ENCODE measurements at places on chromosomes 12 and 14.

DNA sequence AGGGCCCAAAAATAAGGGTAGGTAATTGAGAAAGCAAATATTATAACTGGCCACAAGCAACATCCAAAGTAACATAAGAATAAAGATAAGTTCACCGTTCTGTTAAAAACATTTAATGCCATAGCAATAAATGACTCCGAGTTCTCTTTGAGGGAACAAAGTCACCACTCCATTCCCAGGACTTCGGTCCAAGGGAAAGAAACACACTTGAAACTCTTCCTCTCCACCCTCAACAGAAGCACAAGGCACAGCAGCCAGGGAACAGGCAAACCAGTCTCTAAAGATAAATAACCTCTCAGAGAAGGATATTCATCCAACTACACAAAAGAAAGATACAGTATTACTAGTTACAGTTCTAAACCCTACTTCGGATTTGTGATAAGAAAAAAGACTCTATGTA lies 2.5 kb downstream of the SETD3 start:
- no peak for DNase-seq

DNA sequence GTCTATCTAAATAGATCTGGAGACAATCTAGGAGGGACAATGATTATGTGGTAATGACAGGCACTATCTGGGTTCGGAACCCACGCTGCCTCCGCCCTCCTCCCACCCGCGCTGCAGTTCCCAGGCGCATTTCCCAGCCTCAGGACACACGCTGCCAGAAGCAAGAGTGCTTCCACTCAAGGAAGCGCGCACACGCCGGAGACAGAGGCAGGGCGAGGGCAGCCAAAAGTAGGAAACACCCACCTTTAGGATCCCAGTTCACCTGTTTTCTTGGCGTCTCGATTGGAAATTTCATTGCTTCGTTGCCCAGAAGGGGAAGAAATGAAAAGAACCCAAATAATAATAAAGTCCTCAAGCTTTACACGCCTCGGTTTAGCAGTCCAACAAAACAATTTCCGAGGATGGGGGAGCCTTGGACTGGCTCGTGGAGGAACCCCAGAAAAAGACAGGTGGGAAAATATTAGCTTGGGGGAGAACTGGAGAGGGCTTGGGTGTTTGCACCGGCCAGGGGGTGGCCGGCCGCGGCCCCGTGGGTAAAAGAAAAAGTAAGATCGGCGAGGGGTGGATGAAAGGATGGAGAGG lies 474 bp downstream of the KCNK10 start:
- no peak for DNase-seq

DNA sequence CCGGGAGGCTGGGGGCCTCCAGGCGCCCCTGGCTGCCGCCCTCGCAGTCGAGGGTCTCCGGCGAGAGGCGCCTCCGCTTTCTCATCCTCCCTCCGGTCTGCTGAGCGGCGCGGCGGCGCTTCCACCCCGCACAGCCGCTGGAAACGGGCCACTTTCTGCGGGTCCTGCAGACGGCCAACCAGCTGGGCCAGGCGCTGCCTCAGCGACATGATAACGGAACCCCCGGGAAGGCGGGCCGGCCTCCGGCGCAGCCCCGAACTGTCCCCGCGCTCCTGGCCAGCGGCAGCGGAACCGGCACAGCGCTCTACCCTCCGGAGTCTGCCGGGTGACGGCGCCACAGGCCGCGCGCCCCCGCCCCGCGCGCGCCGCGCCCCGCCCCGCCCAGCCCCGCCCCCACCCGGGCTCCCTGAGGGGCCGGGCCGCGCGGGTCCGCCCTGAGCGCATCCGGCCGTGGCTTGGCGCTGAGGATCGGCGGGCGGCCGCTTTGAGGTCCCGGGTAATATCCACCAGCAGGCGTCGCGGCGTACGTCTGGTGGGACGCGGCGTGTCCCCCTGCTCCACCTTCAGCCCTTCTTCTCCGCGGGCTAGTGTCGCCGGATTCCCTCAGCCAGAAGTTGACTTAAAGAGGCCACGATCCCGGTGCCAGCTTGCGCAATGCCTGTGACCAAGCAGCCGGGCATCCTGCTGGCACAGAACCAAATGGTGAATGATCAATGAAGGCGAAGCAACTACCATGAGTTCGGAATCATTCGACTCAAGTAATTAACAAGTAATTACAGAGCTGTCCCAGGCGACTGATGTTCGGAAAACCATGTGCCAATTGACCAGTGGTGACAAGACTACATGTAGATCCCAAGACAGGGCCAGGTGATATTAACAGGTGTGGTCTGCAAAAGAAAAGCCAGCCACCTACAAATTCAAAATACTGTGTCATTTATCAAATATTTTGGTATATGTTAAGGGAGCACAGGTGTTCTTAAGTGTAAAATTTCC lies at the start of gene SGPP1:
Gene SGPP1, minus strand, starts transcription at position 330 of the 993 bp plus-strand sequence. Its CDS starts 121 bp downstream, at position 209.
- DNase-seq: peak; percentile 84

- no peak for DNase-seq
Measured at GRCh38 chr14:88521818-88522217, 33.0 kb downstream of the PTPN21 start.

DNA sequence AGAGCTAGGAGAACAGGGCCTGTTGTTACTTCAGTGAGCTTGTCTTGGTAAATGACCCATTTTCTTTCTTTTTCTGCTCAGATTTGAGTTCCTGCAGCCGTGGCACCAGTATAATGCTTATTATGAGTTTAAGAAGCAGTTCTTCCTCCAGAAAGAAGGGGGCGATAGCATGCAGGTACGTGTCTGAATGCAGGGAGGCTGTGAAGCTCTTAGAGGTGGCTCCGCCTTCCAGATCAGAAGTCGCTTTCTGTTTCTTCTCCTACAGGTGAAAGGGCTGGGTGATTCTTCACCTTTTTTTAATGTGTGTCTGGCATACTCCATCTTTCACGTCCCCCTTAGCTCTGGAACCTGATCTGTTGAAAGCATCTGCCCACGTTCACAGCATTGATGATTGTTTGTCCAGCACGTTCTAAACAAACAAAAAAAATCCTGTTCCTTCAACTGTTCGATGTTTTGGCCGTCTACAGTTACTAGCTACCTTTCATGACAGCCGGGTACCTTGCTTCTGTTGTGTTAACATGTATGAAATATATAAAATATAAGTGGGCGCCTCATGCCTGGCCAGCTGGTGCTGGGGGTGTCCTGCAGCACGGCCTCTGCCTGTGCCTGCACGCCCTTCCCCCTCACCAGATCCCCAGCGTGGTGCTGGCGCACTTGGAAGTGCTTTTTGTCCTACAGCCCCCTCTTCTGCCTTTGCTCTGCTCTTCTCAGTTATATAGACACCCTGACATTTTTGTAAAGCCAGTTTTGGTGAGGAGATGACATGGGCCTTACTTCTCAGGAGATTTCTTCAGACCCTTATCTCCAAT lies 44.6 kb downstream of the SFSWAP start:
- DNase-seq: no peak

DNA sequence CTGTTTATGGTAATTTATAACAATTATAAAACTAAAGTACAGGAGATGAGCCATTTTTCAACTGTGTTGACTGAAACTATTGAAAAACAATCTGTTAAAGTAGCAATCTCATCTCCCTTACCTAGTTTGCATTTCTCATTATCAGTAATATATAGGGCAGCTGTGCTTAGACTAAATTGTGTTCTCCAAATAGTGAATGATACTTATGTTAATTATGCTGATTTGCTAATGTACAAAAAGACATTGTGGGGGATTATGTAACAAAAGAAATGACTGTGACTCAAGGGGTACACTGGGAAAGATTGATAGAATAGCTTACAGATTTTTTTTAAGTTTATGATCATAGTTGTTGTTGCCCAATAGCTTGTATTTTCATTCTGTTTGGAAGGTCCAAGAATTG lies 207.7 kb downstream of the FUT8 start:
- no peak for DNase-seq

- no peak for DNase-seq
Measured at GRCh38 chr14:87601036-87601435, 391.9 kb downstream of the GALC start.

GRCh38 chr14:99402285-99402648 lies 78.4 kb downstream of the SETD3 start:
- no peak for DNase-seq

GRCh38 chr12:88493636-88494035 lies 86.6 kb downstream of the KITLG start:
- DNase-seq: no peak

GRCh38 chr12:104387190-104387589 lies 69.6 kb upstream of the CHST11 start:
- no peak for DNase-seq

DNA sequence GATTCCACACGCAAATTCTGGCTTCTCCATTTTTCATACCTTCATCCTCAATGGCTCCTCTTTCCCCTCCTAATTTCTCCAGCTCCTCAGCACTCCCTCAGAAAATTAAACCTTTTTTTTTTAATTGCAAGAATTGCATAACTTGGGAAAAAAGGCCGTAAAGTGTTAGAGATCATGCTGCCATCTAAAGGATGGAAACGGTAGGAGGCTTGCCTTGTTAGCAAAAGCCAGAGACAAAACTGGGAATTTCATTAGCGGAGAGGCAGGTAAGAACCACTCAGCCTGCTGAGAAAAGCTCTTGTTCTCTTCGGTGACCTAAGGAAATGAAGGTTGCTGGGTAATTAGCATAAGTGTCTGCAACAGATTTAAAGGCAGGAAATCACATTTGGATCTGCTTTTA lies 204.3 kb downstream of the AEBP2 start:
- DNase-seq: no peak

- no peak for DNase-seq
Measured at GRCh38 chr14:76086636-76087035, 65.1 kb upstream of the GPATCH2L start.

DNA sequence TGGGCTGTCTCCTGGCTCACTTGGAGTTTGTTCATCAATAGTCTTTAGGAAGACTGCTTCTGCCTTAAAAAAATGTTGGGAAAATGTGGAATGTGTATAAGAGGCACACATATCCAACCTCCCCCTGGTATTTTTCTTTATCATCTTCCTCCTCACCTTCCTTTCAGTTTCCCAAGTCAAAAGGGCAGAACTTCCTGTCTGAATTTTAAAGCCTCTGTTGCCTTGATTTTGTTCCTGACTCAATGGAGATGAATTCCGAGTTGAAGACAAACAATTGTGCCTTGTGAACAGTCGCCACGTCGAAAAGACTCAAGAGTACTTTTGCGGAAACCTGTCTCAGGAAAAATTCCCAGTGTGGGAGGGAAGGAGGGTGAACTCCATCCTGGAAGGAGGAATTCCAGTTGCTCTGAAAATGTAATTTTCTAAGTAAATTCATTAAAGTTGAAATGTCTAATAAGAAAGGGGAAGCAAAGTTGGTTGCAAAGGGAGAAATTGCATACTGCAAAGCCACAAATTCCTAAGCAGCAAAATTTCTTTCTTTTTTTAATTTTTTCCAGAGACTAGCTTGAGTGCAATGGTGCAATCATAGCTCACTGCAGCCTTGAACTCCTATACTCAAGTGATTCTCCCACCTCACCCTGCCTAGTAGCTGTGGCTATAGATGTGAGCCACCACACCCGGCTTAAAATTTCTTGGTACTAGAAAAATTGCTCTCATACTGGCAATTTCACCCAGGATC lies 50.2 kb upstream of the ELK3 start:
- DNase-seq: no peak

- DNase-seq: no peak
Measured at GRCh38 chr14:55951341-55952206, 166.6 kb upstream of the PELI2 start.

- DNase-seq: peak; percentile 5
Measured at GRCh38 chr14:105877645-105878044, 351.3 kb downstream of the TMEM121 start.

DNA sequence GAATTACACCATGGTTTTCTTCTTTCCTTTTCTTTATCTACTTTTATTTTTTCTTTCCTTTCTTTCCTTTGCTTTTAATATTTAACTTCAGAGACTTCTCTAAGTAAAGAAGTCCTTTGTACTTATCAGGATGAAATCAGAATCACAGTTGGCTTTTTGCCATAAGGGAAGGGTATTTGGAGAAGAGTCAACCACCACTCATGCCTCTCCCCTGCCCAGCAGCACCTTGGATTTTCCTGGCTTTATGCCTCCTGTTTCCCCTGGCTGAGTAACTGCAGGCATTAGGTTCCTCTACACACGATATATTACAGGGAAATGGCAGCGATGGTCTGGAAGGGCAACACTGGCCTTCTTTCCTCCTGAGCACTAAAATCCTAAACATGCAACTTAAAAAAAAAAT lies 266.4 kb upstream of the CAND1 start:
- no peak for DNase-seq

- no peak for DNase-seq
Measured at GRCh38 chr12:30806989-30807694, 52.4 kb upstream of the CAPRIN2 start.

- no peak for DNase-seq
Measured at GRCh38 chr14:32468955-32469354, 139.9 kb downstream of the AKAP6 start.

DNA sequence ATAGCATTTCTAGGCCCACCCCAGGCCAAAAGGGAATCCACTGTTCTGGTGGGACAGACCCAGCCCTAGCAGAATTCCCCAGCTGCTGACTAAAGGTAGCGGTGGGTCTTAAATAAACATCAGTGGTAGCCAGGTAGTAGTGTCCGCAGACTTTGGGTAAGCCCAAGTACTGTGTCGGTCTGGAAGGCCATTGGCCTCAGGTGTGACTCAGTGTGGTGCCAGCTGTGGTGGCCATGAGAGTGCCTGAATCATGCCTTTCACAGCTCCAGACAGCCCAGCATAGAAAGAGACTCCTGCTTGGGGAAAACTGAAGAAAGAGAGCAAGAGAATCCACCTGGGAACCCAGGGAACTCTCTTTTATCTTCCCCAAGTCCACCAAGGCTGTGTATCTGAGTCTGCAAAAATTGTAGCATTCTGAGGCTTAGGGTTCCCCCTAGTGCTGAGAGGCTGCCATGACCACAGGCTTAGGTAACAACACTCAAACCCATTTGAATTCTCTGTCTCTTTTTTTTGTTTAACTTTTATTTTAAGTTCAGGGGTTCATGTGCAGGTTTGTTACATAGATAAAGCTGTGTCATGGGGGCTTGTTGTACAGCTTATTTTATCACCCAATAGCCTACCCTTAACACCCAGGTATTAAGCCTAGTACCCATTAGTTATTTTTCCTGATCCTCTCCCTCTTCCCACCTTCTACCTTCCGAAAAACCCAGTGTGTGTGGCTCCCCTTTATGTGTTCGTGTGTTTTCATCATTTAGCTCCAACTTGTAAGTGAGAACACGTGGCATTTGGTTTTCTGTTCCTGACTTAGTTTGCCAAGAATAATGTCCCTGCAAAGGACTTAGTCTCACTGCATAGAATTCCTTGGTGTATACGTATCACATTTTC lies 16.7 kb upstream of the CD163L1 start:
- DNase-seq: peak; percentile 29

DNA sequence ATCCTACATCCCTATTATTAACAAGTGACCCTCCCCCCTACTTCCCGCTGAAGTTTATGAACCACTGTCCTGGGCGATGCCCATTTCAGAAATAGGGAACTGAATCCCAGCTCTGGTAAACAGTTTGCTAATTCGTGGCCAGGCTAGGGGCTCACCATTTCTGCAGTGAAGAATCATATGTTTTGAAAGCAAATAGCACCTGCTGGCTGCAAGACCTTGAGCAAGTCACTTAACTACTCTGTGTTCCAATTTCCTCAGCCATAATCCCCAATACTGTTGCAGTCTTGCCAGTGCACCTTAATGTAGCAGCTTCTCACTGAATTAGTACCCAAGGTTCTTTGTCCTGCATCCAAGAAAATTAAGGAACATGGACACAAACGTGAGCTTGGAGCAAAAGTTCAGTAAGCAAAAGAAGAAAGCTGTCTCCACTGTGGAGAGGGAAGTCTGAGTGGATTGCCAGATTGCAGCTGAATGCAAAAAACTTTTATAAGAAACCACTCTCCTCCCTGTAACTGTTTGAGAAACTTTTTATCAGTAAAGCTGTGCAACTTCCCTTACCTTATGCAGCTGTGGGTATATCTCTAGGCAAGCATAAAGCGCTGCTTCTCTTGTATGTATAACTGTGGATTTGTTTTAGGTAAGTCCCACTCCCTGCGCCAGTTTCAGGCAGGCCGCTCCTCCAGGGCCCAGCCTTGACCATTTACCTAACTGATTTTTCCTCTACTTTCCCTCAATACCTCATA lies 824 bp downstream of the OAS1 start:
- no peak for DNase-seq

All from left ventricle myocardium inferior (tissue), 1 donor.